ENCODE measurements at places on chromosomes 5 and 9.

- no peak for DNase-seq
These were observed 5.8 kb downstream of the ENC1 start for GRCh38 chr5:74634611-74635286.

DNA sequence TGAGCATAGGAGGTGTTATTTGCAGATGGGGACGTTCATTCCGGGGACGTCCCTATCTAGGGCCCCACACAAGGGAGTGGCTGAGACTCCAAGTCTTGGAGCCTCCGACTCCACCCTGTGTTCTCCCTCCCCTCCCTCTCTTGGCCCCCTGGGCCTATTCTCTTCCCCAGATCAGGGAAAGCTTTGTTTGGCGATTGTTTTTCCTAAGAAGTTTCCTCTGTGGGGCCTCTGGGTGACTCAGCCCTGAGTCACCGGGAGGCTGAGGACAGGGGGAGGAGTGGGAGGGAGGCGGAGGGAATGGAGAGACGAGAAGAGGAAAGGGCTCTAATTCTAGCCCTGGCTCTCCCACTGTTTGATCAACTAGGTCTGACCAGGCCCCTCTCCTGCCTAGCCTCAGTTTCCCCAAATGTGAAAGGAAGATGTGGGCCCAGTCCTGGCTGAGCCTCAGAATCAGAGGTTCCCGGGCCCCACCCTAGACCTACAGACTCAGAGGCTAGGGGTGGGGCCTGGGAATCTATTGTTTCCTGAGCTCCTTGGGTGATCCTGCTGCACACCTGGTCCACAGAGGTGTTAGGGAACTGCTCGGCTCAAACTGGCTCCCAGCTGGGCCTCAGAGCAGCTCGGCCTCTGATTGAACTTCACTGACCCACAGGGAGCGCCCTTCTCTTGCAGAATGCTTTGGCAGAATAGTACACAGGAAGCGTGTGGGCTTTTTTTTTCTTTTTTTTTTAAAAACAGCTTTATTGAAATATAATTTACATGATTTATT is 19.2 kb downstream of the GSN start:
- peak; percentile 93 for DNase-seq

- DNase-seq: no peak
These were observed 24.8 kb downstream of the GKAP1 start for GRCh38 chr9:83792746-83793145.

- no peak for DNase-seq
These were observed 320.9 kb upstream of the KLF4 start for GRCh38 chr9:107810461-107810961.

DNA sequence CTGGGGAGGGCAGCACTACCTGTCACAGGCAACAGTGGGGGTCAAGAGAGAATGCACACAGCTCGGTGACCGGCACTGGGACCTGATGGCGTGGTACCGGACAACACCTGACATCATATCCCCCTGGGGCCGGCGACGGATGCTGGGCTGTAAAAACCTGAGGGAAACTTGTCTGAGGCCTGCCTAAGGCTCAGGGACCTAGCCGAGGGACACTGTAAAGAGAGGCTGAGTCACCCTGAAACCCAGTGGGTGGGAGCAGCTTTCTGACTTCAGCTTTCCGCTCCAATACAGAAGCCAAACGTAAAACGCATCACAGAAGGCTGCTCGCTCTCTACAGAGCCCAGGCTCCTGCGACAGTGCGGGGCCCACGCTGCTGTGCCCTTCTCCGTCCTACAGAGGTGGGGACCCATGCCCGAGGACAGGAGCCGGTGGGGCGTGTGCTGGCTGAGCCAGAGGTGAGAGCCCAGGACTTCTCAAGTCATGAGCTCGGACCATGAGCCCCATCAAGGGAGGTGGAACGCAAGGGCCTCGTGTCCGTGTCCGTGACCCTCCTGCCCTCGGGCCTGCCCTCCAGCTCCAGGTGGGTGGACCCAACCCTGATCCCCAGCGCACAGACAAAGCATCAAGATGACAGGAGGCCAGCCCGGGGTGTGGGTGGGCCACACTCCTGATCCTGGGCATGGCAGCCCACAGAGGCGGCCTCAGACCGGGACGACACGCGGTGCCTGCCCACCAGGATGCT is 5.3 kb downstream of the RALGDS start:
- no peak for DNase-seq

GRCh38 chr9:99459919-99460318 is 237.8 kb downstream of the SEC61B start:
- DNase-seq: no peak

GRCh38 chr9:74773886-74774479 is 113.7 kb downstream of the TRPM6 start:
- DNase-seq: peak; percentile 45

DNA sequence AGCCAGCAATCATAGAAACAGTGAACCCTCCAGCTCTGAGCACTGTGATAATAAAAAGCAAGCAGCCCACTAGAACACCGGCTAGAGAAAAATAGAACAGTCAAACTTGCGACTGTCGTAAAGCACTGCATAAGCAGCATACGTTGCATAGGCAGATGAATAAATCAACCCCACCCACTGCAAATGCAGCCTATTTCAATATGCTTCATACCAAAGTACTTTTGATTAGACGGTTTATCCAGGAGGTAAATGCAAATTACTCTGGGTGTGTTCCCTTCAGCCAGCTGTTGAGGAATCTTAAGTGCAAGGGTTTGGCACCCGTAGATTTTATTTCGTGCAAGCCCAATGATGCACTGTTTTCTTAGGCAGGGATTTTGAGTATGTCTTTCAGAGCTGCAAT is 32.1 kb upstream of the ANKRD18A start:
- no peak for DNase-seq

DNA sequence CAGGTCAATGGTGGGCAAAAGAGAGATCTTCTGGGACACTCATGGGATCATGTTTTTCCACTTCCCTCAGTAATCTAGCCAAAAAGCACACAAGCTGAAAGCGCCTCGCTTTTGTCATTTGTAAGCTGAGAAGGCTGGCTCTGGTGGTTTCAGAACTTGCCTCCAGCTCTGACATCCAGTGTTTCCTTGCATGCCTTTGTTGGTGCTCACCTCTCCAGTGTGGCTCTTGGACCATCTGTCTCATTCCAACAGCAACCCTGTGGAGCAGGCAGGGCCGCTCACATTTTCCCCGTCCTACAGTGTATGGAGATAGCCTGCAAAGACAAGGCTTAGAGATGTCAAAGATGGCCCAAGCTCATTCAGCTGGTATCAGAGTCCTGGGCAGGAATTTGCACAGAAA is 160.8 kb upstream of the KLF4 start:
- DNase-seq: no peak

DNA sequence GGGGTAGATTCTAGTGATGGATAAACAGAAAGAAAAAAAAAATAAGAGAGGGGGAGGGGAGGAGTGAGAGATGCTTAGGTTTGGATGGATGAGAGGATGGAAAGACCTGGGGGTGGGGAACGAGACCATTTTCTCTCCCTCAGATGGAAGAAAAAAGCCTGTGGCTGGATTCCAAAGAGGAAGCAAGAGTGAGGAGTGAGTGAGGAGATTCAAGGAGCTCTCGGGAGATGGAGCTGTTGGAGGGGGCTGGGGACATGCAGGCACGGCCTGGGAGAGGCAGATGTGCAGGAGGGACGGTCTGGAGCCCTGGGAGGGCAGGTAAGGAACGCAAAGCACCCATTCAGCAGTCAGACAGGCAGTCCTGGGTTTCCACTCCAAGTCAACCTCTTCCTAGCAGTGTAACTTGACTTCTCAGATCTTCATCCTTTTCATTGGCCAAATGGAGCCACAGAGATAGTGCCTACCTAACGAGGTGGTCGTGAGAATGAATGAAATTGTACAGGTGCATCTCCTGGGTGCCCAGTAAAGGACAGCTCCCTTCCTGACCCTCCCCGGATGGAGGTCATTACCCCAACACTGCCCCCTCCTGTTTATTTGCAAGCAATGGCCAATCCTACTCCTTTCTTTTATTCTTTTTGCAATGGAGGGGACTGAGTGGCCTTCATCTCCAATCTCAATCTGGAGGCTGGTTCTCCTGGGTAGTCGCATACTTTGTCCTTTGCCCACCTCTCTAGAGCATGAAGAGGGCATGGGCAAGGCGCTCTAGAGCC is 52.2 kb downstream of the PCDH1 start:
- DNase-seq: no peak

Data from glomerular endothelial cell (primary cell).